ENCODE measurements at places on chromosomes 13 and 19.

- DNase-seq = no peak
Measured at GRCh38 chr19:12759686-12760085, 8.1 kb downstream of the BEST2 start.

GRCh38 chr13:31462766-31463165 is 263.0 kb downstream of the B3GLCT start:
- no peak for DNase-seq

DNA sequence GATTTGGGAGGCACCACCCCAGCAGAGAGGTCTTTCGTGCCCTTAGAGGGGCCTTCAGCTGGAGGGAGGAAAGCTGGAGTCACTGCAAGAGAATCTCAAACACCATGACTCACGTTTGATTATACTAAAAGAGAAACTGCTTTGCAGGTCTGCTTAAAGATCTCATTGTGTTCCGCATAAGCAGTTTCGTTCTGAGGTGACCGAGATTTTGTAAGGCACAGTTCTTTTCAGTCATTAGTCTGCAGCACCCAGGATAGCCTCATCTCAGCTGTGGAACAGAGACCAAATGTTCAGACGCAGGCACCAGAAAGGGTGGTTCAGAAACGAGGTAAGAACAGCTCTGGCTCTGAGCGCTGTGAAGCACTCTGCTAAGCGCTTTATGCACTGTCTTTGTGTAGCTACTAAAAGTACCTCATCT is 71.2 kb upstream of the GTF3A start:
- no peak for DNase-seq

GRCh38 chr19:53389978-53390377 is 5.0 kb upstream of the ZNF765 start:
- no peak for DNase-seq

- DNase-seq = no peak
Measured at GRCh38 chr13:21911646-21912298, 240.9 kb downstream of the FGF9 start.

DNA sequence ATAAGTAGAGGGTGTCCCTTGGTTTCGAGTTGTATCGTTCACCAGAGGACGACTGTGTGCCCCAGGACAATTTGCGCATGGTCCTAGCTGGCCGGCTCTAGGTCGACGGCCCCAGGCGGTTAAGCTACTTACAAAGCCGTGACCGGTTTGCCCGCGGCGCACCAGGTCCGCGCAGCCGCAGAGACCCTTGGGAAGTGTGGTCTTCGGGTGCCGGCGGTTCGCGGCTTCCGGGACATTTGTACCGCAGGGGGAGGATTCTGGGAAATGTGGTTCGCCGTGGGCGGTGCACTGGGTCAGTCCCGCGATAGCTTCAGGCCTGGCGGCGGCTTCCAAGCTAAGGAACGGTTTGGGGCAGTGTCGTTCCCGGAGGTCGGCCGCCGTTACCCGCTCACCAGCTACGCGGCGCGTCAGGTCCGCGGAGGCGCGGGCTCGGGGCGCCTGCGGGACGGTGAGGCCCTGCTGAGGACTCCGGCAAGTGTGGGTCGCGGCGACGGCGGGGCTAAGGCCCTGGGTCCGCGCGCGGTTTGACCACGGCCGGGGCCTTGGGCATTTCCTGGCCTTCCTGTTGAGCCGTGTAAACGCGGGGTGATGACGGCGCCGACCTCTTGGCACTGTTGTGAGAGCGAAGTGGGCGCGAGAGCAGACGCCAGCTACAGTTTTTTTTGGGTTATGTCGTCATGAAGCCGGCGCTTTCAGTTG is at the start of gene ZNF302:
Gene ZNF302, plus strand, starts transcription at position 293 of the 699 bp plus-strand sequence. CDS start 1,127 bp downstream, outside the sequence.
- peak; percentile 93 for DNase-seq

DNA sequence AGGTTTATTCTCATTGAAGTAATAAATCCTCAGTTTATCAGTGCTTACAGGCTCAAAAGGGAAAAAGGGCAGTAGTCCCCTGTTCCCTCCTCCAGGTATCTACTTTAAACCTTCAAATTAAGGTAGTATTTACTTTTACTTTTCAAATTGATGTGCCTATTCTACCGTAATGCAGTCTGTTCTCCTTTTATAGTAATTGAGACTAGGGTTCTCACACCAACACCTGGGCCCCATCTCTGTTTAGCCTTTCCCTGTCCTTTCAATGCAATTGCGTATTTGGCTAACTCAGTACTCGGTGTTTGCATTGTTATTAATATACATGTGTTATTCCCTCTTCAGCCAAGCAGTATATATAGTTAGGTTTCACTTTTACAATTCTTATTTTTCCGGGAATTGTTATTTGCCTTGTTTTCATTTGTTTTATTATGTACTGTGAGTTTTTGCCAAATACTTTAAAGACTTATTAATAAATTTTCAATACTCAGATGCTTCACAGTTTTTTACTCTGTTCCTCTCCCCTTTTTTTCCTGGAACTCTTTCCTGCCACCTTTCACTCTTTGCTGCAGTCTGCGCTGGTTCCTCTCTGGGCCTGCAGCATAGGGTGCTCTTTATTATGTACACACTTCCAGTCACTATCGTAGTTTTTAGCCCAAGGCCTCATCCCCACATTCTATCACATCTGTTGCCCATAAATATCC is 30.3 kb downstream of the USPL1 start:
- no peak for DNase-seq

DNA sequence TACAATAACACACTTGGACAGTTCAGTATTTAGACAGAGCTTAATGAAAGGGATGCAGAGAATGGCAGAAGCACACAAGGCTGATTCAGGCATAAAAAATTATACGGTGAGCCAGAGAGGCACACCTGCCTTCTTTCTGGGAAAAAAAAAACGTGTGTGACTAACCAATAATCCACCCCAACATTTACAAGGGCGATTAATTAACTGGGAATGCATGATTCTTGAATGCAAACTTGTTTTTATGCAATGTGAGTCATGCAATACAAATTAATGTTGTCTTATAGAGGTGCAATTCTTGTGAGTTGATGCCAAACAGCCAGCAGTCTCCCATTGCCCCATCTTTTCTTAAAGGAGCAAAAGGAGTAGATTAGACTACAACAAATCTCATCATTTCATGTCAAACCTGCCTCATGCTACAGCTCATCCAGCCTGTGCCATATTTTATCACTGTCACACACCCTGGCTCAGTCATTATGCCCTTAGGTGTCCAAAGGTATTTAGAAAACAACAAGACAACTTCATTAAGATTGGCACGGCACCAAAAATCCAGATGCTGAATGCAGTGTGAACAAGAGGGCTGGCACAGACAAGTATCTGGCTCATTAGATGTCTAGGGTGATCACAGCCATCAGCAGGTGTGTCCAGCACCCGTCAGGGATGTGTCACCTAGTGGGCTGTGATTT is 721.1 kb downstream of the EFNB2 start:
- no peak for DNase-seq

DNA sequence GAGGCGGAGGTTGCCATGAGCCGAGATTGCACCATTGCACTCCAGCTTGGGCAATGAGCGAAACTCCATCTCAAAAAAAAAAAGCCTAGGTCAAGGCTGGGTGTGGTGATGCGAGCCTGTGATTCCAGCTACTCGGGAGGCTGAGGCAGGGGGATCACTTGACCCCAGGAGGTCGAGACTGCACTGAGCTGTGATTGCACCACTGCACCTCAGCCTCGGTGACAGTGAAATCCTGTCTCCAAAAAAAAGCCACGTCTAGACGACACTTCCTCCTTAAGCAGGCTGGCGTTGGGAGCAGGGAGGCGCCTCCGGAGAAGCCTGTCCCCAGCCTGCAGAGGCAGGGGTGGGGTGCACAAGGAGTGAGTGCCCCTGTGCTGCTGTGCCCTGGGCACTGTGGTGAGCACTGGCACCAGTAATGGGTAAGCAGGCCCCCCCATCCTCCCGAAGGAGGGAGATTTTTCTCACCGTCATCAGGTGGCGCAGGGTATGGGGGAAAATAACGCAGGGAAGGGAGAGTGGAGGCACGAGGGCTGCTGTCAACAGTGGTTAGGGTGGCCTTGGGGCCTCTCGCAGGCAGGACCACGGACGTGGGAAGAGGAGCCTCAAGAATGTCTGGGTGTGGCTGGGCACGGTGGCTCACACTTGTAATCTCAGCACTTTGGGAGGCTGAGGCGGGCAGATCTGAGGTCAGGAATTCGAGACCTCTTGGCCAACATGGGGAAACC is 706 bp downstream of the P2RY11 start:
- DNase-seq = peak; percentile 57

DNA sequence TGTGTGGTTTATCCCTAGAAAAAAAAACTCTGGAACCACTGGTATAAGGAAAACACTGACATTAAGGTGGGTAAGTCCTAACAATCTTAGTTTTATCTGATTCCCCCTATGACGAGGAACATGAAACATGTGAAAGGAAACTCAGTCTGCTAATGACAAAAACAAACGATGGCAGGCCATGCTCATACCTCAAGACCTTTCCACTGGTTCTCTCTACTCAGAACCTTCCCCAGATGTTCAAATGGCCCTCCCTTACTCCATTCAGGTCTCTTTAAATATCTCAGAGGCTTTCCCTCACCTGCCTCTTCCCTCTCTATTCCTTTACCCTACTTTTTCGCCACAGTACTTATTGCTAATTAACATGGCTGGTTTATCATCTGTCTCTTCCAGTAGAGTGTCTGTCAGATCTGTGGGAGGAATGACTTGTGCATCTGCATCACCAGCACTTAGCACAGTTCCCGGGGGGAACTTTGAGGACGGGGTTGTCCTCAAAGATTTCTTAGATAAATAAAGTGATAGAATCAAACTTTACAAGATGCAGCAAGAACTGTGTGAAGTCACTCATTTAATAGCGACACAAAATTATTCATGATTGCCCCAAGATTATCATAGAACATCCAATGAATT is 1.5 kb downstream of the TUBGCP3 start:
- no peak for DNase-seq

DNA sequence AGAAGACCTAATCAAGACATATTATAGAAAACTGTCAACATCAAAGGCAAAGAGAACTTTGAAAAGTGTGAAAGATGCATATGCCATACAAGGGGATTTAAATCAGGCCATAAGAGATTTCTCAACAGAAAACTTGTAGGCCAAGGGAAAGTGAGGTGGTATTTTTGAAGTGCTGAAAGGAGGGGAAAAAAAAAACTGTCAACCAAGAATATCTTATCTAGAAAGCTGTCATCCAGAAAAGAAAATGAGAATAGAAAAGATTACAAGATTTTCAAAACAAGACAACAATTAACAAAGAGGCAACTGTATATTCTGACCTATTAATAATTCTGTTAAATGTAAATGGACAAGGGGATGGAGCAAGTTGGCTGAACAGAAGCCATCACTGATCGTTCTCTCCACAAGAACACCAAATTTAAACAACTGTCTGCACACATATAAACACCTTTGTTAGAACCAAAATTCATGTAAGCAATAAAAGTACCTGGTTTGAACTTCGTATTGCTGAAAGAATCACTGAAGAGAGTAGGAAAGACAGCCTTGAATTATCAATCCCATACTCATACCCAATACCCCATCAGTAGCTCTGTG is 880.1 kb upstream of the PCDH9 start:
- DNase-seq = no peak

GRCh38 chr13:38519229-38519911 is 167.5 kb upstream of the FREM2 start:
- DNase-seq = no peak

DNA sequence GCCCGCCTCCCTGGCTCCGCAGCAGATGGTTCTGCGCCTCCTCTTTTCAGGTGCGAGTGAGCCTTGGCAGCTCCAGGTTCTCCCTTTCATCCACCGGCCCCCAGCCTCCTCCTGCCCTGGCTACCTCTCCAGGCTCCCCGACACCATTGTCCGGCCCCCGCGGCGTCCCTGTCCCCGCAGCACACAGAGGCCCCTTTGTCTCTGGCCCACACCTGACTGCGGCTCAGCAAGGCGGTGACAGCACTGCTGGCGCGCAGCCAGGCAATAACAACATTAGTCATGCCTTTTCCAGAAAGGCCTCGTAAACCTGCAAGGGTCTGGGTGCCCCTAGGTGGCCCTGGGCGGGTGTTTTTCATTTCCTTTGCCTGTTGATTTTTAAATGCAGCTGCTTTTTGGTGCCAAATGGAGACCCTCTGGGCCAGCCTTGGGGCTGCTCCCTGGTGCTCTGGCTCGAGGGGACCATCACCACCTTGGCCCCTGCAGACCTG is 73.2 kb upstream of the MEDAG start:
- DNase-seq = peak; percentile 58

DNA sequence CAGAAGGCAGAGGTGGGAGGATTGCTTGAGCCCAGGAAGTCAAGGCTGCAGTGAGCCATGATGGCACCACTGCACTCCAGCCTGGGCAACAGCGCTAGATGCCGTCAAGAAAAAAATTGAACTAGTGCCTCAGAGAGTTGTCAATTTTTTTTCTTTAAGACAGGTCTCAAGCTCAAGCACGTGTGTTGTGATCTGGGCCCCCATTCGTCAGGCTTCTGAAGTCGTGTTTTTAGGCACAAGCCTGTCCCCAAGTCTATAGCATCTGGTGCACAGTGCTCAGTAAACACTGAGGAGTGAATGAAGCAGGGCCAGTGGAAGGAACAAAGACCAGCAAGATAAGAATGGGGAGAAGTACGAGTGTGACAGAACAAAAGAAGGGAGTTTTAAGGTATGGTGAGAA is 23.7 kb upstream of the LAMP1 start:
- DNase-seq = no peak

DNA sequence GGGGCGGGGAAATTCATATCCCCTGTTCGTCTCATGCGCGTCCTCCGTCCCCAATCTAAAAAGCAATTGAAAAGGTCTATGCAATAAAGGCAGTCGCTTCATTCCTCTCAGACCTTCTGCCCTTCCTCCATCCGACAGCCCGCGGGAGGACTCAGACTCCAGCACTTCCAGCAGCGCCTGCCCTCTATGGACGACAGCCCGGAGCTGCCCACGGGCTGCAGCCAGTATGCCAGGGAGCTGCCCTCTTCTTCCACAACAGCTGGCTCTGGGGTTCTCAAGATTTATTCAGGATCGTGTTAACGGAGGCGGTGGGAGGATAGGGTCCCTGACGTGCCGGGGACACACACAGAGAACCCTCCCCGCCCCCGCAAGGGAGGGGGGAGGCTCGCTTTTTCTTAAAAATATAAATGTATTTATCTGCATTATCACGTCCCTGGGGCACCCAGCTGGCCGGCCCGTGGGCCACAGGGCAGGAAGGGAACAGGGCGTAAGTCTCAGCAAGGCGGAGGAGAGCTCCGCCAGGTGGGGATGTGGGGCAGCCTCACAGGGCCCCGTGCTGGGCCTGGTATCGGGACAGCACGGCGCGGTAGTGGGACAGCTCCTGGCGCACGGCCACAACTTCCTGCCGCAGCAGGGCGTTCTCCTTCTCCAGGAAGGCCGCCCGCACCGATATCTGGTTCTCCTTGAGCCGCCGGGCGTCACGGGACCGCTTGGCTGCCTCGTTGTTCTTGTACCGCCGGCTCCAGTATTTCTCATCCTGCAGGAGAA is 6.7 kb downstream of the DBP start:
- no peak for DNase-seq

GRCh38 chr13:34030782-34031181 is 212.8 kb downstream of the RFC3 start:
- no peak for DNase-seq

- DNase-seq = no peak
Measured at GRCh38 chr19:33158365-33158764, 26.5 kb downstream of the WDR88 start.

GRCh38 chr13:87622971-87623370 is 48.2 kb upstream of the SLITRK5 start:
- no peak for DNase-seq
